CD8-positive, alpha-beta T cell (primary cell): ENCODE measurements at places on chromosomes 3 and 15.

- DNase-seq: no peak
These were observed 141.0 kb downstream of the WDR72 start for GRCh38 chr15:53618461-53618860.

DNA sequence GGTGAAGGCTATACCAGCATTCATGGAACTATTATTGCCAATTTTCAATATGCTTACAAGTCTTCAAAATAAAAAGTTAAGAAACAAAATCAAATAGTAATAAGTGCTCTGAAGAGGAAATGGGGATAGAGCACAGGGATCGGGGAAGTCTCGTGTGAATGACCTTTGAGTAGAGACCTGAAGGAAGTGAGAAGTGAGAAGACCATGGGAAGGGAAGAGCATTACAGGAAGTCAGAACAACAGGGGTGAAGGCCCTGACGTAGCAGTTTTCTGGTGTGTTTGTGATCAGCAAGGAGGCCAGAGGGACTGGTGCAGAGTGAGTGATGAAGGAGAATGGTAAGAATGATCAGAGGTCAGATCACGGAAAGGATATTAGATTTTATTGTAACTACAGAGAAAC is 48.1 kb downstream of the STAC start:
- DNase-seq: no peak

GRCh38 chr3:42090973-42091731 is at the start of gene TRAK1:
TRAK1 (plus strand) TSS chr3:42091357; CDS start chr3:42091470, 113 bp downstream.
- no peak for DNase-seq

DNA sequence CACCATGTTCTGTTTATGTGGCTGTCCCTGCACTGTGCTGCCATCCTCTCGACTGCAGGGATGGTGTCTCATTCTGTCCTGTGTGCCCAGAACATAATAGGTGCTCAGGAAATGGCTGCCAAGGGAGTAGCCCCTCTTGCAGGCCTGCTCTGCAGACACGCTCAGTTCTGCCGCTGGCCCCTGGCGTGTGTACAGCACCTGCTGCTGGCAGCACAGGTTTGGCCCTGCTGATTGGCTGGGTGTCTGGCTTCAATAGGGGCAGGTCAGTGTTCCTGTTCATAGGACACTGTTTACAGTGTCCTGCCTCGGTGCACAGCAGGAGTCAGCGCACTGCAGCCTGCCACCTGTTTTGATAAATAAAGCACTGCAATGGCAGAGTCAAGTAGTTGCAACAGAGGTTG is 146.9 kb downstream of the DNAJB8 start:
- no peak for DNase-seq

DNA sequence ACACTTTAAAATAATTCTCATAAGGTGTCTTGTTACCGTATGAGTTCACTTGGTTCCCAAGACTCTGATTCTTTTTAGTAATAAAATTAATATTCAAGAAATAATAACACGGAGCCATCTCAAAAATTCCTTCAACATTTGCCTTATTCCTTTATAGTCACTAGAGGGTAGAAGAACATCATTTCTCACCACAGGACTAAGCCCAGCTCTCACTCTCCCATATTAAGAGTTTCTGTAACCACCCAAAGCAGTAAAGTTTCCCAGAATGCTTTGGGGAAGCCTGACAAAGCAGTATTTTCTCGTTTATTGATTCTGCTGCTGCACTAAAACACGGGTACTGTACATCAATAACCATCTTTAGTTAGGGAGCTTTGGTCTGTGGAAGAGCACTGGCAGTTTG is 114.9 kb downstream of the MCTP2 start:
- no peak for DNase-seq

- no peak for DNase-seq
These were observed 204.2 kb upstream of the COL8A1 start for GRCh38 chr3:99434190-99434589.

DNA sequence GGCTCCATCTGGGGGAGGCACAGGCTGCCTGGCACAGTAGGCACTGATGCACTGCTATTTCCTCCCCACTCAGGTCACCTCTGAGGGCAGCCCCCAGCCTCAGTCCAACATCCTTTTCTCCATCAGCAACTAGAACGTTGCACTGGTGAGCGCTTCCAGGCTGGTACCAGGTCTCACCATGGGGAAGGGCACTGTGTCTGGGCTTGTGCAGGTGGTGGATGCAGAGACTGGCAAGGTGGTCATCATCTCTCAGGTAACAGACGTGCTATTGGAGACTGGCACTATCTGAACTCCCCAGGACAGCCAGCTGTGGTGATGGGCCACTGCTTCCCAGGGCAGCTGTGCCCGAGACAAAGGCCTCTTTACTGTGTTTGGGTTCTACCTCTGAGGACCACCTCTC is 8.3 kb upstream of the TXNRD3 start:
- DNase-seq: no peak

- DNase-seq: no peak
These were observed 73.2 kb upstream of the SLC4A7 start for GRCh38 chr3:27557411-27557810.

DNA sequence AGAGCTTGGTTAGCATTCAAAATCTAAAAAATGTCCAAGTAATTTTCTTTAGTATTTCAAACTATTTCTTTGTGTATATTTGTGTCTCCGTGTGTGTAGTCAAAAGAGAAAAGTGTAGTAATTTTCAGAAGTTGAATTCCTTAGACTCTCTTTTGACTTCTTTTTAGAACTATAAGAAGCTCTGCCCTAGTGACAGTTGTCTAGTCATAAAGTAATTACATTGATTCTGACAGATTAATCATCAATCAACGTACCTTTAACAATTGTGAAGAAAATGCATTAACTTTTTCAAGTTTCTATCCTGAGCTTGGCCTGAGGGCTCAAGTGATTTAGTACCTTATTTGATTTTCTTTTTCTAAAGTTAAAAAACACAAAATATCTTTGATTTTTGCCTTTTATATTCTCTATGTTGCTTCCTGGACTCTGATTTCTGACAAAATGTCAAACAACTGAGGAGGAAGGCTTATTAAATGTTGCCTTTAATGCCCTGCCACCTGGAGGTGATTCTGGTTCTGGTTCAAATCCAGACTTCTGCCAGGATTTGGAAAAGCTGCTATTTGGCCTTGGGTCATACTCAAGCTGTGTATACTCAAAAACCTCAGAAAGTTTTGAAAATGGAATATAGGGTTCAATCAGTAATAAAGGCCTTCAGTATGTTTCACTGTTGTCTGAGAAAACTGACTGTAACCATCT is 653.6 kb downstream of the NSUN3 start:
- DNase-seq: no peak

GRCh38 chr3:11643605-11644087 is at the start of gene VGLL4:
VGLL4 (minus strand) TSS chr3:11643915; CDS start chr3:11643518, 397 bp downstream.
- DNase-seq: peak; percentile 64

- no peak for DNase-seq
These were observed 9.4 kb downstream of the APBA2 start for GRCh38 chr15:28895146-28895545.

DNA sequence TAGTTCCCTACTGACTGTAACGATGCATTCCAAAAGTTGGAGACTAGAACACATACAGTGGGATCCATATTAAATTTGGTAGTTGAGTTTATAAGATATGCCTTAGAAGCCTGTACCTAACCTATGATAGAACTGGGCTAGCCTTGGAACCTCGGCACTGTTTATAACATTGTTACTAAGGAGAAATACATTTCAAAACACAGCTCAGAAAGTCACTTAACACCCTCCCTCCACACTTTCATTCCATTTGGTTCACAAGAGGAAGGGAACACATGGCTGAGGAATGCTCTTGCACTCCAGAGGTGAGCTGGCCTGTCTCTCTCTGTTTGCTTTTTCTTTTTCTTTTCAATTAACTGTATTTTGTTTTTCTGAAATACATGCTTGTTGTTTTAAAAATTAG is 48.7 kb upstream of the TSC22D2 start:
- DNase-seq: no peak

GRCh38 chr15:32838338-32838737 is 120.5 kb downstream of the GREM1 start:
- DNase-seq: no peak

GRCh38 chr3:39207361-39208186 is 15.2 kb upstream of the XIRP1 start:
- no peak for DNase-seq

DNA sequence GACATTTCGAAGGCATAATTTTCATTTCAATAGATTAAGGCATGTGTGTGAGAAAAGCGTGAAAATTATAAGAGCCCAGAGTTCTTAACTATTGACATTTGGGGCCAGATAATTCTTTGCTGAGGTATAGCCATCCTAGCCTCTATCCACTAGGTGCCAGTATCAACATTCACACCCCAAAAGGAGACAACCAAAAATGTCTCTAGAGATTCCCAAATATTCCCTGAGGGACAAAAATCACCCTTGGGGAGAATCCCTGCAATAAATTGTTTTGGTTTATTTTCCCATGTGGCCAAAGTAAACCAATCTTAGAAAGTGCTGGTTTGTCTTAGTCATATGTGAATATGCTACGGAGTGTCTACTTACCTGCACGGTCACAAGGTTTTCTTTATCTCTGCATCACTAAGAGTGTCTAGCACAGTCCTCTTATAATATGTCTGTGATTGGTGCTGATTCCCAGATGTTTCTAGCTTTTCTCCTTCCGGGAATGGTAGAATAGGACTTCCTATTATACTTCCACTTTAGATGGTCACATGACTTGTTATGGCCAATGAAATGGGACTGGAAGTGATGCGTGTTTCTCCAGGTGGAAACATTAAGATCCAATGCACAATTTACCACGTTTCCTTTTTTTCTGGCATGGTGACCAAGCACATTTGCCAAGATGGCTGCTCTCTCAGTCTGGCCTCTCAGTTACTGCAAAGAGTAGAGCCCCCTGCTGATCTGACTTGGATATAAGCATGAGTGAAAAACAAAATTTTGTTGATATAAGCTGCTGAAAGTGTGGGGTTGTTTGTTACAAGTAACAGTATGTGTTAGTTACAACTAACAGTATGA is 8.0 kb upstream of the KBTBD8 start:
- DNase-seq: no peak

DNA sequence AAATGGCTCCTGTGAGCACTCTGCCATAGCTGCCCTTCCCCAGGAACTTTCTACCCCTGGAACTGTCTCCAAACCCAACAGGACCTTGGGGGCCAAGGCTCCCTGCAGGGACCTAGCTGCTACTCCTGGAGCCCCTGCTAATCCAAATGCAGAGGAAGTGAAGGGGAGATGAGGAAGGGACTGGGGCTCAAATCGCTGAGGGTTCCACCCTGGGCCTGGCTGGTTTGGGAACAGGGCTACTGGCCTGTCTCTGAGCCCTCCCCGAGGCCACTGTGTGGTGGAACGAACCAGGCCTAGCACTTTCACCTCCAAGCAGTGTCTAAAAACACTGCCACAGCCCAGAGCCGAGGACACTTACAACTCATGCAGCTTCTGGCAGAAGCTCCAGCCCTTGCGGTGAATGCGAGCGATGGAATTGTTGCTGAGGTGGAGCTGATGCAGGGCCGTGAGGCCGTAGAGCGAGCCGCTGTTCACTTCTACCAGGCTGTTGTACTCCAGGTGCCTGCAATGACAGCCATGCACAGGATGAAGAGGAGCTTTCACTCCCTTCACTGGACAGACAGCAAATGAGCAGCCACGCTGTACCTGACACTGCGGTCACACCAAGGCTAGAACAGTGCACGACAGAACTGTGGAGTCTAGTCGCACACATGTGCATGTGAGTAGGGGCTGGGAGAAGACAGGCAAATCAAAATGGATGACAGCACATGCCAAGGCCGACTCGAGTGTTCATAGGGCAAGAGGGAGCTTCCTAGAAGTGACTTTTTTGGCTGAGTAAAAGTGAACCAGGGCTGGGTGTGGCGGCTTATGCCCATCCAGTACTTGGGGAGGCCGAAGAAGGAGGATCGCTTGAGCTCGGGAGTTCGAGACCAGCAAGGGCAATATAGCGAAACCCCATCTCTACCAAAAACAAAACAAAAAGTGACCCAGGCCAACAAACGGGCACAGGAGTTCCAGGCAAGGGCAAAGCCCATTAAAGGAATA is 90.8 kb downstream of the LRIG1 start:
- DNase-seq: no peak

- DNase-seq: no peak
These were observed 5.3 kb downstream of the IGF1R start for GRCh38 chr15:98653686-98654085.

DNA sequence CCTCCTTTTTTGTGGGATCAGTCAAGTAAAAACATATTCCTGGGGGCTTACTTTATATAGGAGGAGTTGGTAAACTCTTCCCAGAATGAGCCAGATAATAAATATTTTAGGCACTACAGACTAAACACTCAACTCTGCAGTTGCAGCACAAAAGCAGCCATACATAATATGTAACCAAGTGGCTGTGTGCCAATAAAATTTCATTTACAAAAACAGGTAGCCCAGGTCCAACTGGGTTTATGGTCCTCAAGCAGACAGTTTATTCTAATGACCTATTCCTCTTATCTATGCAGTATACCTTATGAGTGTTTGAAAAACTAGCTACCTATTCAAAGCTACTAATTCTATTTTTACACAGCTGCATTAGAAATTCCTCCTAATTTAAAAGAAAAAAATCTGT is 61.8 kb downstream of the FAIM start:
- no peak for DNase-seq

GRCh38 chr3:122515870-122516269 is 1.1 kb upstream of the KPNA1 start:
- no peak for DNase-seq

DNA sequence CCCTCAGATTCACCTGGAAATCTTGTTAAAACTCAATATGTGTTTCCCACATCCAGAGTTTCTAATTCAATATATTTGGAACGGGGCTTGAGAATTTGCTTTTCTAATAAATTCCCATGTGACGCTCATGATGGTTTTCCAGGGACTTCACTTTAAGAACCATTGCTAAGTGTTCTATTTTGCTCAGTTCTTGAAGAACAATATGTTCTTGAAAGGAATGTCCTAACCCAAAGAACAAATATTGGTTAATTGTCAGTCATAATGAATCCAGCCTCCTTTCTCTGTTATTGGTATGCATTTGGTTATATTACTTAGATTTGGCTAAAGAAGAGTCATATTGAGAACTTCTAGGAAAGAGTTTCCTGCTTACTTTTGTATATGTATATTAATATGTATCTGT is 4.4 kb upstream of the PLSCR2 start:
- no peak for DNase-seq

DNA sequence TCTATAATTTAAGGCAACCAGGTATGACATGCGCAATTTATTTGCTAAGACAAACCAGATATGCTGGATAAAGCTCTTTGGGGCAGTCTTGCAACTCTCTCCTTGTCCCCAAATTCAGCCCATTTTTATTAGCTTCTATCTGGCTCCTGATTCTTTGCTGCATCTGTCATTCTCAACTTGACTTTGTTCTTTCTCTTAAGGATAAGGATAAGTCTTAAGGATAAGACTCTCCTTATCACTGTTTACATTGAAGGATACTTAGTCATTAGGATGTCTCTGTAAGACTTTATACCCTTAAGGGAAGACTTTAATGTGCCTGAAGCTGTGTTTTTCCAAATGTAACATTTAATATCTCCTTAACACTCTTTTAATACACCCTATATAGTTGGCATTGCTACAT is 49.2 kb downstream of the ALCAM start:
- DNase-seq: no peak

DNA sequence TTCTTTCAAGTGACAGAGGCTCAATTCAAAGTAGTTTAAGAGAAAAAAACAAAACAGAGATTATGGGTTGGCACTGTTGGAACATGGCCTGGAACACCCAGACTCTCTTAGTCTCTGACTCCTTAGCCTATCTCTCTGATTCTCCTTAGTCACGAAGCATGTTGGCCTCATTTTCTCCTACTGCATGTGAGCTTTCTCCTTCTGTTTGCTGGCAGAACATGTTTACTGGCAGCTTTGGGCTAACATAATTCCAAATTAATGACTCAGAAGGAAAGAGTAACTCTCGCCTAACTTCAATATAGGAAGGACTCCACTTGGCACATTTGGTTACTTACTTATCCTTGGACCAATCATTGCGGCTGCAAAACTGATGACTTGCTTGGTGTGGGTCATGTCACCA is 21.7 kb upstream of the CCDC39 start:
- no peak for DNase-seq

GRCh38 chr15:76904461-76905012 is 603 bp downstream of the SCAPER start:
- DNase-seq: peak; percentile 40
